ENCODE measurements at places on chromosomes 1 and 21.

- no peak for DNase-seq
Observed at GRCh38 chr1:41341365-41341683, 19.9 kb upstream of the FOXO6 start.

DNA sequence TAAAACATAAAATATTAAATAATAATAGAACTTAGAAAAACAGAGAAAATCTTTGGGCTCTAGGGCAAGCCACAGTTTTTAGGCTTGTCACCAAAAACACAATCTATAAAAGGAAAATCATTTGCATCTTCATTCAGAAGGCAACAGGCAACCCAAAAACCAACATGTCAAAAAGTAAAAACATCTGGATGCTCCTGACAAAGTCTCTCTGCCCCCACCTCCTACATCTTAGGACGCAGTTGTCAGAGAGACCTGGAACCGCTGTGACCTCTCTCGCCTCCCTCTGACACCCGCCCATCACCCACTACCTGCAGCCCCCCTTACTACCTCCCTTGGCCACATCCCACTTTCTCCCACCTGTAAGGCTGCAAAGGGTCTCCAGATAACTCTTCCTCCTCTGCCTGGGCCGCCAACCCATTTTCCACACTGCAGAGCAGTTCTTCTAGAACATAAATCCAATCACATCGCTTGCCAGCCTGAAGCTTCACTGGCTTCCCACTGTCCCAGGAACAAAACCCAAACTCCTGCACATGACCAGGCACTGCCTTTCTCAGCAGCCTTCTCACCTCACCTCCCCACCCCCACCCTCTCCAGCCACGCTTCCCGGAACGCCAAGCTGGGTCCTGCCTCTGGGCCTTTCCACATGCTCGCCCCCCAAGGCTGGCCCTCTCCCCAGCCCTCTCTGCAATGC, 14.7 kb downstream of the PRDM15 start:
- no peak for DNase-seq

GRCh38 chr1:199297174-199297573, 658.3 kb downstream of the PTPRC start:
- DNase-seq, result no peak

- no peak for DNase-seq
Observed at GRCh38 chr21:23809573-23809972, 1797.7 kb downstream of the MRPL39 start.

DNA sequence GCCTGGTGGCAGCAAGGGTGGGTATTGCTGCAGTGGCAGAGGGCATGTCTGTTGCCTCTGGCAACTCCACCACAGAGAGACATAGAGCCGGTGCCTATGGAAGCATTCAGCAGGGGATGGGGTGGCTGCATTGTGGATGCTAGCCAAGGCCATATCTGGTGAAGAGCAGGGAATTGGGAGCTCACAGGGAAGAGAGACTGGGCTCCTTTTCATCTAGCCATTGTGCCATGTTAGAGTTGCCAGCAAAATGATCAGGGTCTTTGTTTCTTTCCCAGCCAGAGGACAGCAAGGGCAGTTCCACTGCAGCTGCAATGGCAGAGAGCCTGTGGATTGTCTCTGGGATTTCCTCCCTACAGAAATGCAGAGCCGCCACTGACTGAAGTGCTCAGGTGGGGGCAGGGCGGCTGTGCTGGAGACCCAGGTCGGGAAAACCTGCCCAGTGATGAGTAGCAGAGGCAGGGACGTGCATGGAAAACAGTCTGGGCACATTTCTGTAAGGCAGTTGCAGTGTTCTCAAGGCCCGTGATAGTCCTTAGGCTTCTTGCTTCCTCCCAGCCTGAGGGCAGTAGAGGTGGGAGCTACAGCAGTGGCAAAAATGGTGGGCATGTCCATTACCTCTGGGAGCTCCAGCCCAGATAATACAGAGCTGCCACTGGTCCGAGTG, 40.2 kb upstream of the CYP4X1 start:
- DNase-seq, result no peak

DNA sequence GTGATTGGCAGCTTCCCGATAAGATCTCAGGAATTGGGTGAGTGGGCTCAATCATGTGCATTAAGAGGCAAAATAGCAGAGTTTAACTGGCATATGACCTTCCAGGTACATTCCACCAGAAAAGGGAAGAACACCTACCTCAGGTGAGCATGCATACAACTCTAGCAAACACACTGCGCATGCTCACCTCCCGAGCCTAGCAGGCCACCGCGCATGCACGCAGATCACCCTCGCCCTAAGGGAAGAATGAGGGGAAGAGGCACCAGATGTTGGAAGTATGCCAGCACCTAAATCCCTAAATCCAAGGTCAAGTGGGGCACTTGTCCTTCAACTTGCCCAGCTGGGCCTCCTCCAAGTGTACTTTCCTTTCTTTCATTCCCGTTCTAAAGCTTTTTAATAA, 23.6 kb upstream of the CBR3 start:
- DNase-seq, result no peak

All from NCI-H1417 treated with DMSO at 0.1 percent for 48 hours (cell line).